ENCODE measurements at places on chromosomes 5 and 9.

- ATAC-seq: no peak
These were observed 44.5 kb downstream of the TRIO start for GRCh38 chr5:14187660-14188059.

- ATAC-seq: no peak
These were observed 477.1 kb downstream of the PDE4D start for GRCh38 chr5:59416451-59416850.

- no peak for ATAC-seq
These were observed 3.2 kb downstream of the ZNF618 start for GRCh38 chr9:113879318-113879717.

DNA sequence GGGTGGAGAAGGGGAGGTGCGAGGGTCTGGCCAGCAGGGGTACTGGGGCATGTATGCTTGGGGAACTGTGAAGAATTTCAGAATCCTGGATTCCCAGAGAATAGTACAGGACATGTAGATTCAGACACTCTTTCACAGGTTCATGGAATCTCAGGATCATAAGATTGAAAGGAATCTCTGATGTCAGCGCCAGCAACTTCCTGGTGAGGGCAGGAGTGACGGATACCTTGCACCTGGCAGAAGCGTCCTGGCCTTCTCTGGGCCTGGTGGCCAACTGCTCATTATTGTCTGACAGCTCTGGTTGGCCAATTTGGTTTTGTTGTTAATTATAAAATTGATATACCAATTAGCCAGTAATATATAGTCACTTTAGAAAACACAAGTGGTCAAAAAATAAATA lies 6.9 kb downstream of the GM2A start:
- no peak for ATAC-seq

DNA sequence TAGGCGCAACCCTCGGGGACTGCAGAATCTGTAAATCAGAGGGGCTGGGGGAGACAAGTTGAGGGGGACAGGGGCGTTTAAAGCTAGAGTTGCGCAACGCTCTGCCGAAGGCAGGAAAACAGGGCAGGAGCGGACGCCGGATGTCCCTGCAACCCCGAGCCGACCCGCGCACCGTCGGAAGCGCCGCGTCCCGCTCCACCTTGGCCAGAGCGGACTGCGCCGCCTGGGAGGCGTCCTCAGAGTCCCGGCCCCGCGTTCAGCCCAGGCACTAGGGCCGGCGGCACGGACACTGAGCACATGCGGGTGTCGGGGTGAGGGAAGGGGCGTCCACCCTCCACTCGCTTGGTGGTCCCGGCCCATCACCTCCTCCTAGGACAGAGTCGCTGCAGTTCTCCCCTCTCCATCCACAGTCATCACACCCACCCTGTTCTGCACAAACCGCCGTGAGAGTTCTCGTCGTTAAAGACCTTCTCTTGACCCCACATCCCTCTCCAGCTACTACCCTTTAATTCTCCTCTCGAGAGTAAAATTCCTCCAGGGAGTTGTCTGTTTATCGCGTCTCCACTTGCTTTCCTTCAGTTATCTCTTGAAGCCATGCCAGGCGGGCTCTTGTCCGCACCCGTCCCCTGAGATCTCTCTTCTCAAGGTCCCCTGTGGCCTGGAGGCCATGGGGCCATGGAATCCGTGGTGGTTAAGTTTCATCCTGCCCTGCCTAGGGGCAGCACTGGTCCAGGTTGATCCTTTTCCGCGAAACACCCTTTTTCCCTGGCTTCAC lies 796 bp upstream of the PDLIM7 start:
- no peak for ATAC-seq

DNA sequence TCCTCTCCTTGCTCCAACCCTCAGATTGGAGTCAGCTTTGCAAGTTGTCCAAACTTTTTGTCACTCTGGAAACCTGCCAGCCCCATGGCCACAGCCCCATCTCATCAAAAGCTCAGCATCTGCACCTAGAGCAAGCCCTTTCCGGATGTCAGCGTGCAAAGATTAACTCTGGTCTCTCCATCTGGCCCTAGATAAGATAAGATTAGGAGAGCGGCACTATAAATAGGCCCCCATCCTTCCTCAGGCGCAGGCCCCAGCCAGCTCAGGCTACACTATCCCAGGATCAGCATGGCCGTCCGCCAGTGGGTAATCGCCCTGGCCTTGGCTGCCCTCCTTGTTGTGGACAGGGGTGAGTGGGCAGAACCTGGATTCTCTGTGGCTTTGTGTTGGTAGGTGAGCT lies at the start of gene SPINK4:
Gene SPINK4, plus strand, starts transcription at position 247 of the 400 bp plus-strand sequence. Its CDS starts 42 bp downstream, at position 289.
- no peak for ATAC-seq

DNA sequence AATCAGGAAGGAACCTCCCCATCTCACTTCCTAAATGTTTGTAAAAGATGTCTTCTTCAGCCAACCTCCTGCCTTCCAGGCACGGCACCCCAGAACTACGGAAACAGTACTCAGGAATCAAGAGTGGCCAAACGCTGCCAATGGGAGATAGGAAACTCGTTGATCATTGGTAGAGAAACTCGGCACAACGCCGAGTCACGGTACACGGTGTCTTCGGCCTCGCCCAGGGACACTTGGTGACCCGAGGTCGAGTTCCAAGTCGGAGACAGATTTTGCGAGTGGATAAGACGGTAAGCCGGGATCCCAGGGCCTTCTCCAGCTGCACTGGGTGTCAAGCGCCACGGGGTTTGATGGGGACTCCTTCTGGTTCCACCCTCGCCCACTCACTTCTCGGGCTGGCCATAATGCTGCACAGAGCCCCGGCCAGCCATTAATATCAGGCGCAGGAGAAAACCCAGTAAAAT lies 343 bp downstream of the KIAA0825 start:
- peak; percentile 7 for ATAC-seq

All from activated CD4-positive, CD25-positive, alpha-beta regulatory T cell treated with anti-CD3 and anti-CD28 coated beads, Interleukin-2, amount 50 U/mL, for 24 hours (primary cell).